Fibroblast of upper back skin (primary cell): ENCODE measurements at places on chromosomes 3 and 15.

DNA sequence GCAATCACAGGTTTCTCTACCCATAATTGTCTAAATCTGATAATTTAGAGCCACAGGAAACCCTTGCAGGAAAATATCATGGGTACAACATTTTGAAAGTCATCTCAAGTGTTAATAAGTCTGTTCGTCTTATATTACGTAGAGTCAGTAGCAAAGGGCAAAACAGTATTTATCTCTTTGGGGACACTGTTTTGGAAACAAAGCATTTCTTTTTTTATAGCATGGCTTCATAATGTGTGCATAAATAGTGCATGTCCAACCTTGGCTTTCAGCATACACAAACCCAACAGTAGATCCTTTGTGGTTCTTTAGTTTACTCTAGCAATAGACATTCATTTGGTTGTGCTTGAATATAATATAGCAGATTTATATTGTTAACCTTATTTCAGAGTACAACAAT lies 24.0 kb downstream of the ST3GAL6 start:
- no peak for DNase-seq

- DNase-seq: no peak
These were observed 37.6 kb downstream of the ZNF148 start for GRCh38 chr3:125337506-125337905.

DNA sequence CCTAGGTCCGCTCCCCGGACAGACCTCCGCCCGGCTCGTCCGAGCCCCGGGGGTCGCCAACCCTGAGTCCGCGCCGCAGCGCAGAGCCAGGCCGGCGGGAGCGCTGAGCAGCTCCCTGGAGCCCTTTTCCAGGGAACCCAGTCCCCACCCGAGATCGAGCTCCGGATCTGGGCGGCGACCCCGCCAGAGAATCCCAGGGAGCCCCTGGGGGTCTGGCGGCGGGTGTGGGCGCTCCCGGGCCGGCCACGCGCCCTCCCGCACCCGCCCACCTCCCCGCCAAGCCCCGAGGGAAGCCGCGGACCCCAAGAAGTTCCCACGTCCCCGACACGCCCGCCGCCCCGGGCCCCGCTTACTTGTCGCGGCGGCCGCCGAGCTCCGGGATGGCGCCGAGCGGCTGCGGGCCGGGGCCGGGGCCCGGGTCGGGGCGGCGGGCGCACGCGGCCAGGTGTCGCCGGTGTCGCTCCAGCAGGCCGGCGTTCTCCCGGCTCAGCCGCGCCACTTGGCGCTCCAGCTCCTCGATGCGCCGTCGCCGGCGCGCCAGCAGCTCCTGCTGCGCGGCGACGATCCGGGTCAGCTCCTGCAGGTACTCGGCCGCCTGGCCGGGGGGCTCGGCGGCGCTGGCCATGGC lies 137.7 kb downstream of the NUP210 start:
- DNase-seq: no peak

DNA sequence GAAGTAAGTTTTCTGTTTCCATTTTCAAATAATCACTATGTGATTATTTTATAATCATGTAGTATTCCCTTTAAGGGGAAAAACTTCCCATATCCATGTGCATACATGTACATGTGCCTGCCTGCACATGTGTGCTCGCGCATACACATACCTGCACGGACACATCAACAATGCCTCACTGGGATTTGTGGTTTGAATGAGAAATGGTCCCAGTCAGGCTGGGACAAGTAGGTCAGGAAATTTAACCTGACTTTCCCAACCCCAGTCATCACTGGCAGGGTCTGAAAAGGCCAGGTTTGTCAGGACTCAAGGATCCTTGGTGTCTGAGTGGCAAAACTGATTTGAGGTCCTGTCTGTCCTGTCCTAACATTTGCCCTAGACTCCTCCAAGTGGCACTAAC lies 109.3 kb upstream of the MRPS22 start:
- DNase-seq: no peak

GRCh38 chr3:101095693-101096430 lies 102.6 kb upstream of the ABI3BP start:
- peak; percentile 48 for DNase-seq

DNA sequence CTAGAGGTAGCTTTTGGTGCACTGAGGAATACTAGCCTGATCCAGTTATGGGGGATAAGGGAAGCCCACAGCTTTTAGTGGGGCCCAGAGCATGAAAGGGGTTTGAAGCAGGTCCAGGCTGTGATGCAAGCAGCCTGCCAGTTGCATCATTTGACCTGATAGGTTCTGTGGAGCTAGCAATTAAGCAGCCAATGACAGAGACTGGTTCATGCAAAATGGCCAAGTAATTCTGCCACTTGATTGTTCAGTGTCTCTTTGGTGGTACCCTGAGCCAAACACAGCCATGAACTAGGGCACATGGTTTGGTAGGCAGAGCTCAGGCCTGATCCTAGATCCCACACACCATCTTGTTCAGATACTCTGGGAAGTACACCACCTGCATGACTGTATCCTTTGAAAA lies 91.0 kb upstream of the PRR23C start:
- no peak for DNase-seq

- DNase-seq: no peak
These were observed 17.9 kb downstream of the CD80 start for GRCh38 chr3:119541547-119541946.

- DNase-seq: no peak
These were observed 83.9 kb downstream of the LRRK1 start for GRCh38 chr15:101003081-101003480.

GRCh38 chr3:188900421-188900951 lies 271.3 kb upstream of the TPRG1 start:
- peak; percentile 84 for DNase-seq

- no peak for DNase-seq
These were observed 587 bp downstream of the WDR49 start for GRCh38 chr3:167653155-167653554.

DNA sequence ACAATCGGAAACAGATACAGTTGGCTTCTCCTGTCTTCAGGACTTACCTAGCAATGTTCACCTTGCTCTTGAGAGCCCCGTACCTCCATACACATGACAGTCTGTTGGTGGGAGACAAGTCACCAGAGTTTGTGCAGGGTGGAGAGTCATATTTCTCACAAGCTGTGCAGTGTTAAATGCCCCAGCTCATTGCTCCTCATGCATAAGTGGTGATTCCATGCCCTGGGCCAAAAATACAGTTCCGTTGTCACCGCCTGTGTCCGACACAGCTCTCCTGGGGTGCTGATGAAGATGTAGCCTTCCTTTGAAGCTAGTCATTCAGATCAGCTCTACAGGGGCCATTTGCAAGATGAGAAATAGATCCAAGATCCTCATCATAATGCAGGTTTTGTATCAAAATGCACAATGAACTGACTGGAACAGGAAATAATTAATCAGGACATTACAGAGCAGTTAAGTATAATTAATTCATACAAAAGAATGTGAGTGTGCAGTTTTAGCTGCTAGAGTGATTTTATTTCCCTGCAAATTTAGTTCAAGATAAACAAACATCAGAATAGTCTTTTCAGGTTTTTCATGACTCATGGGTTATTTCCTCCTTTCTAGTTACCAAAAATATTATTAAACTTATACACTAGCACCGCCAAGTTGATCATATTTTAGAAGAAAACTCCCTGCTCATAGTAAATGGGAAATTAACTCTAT lies 66.5 kb downstream of the CD47 start:
- DNase-seq: no peak

- no peak for DNase-seq
These were observed 207.9 kb upstream of the SATB1 start for GRCh38 chr3:18633002-18633401.

GRCh38 chr15:91737151-91737818 lies 116.2 kb upstream of the SLCO3A1 start:
- DNase-seq: no peak

- DNase-seq: no peak
These were observed 21.5 kb upstream of the USP3 start for GRCh38 chr15:63482874-63483323.

DNA sequence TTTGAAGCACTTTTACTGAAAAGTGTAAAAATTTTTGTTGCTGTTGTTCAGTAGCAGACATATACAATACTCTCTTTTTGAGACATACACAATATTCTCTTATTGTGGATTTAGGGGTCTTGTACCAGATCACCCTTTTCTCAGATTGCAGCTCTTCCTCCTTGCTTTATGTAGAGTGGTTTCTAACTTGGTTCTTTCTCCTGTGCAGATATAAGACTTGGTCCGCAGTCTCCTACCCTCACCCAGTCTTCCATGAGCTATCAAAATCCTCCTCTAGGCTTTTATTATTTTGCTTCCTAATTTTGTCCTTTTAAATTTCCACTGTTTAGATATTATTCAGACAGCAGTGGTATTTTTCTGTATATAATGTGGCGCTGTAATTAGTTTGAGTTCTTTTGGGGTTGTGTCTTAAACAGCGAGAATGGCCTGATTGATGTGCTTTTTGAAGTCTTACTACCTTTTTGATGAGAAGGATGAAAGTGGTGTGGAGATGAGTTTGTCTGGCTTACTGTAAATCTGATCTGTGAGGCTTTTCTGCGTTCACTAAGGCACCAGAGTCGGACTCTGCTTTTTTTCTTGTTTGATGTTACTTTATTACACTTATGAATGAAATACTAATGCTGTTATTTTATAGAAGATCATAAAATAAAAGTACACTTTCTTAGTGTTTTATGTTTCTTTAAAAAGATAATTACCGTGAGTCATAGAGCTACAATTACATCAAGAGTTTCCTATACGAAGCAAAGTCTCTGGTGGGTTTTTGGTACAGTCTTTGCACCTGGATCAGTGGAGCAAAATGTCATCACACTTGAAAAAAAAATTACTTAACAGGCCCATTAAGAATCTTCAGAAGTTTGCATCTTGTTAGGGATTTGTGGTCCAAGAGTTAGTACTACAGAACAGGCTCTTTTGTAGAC lies 27.8 kb downstream of the FNDC3B start:
- no peak for DNase-seq

GRCh38 chr3:249587-250262 lies 53.2 kb downstream of the CHL1 start:
- no peak for DNase-seq

DNA sequence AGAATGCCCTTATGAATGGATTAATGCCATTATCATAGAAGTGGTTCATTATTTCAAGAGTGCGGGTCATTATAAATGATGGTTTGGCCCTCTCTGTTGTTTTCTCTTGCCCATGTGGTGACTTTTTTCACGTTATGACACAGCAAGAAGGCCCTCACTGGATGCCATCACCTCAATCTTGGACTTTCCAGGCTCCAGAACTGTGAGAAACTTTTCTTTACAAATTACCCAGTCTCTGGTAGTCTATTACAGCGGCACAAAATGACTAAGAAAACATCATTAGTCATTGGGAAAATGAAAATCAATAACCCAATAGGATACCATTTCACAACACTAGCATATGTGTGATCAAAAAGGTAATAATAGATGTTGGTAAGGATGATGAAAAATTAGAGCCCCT lies 119.0 kb upstream of the LPP start:
- DNase-seq: no peak

DNA sequence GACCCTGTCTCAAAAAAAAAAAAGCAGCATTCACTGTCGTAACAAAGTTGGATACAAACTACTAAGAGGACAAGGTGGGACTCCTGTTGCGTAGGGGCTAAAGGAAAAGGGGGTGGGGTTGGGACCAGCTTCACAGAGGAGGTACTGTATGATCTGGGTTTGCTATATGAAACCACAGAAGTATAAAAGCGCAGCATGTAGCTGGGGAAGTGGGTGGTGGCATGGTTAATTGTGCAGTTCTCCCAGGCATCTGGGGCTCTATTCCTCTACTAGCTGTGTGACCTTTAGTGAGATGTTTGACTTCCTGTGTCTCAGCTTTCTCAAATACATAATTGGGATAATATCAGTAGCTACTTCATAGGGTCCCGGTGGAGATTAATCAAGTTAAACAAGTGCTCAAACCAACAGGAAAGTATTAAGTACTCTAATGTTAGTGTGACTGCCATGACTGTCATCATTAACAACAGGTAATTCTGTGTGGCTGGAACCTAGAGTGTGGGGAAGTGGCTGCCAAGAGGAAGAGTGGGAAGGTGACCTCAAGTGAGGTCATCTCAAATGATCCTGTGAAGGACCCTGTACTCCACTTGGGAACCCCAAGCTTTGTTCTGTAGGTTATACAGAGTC lies 11.5 kb downstream of the PARP16 start:
- no peak for DNase-seq

GRCh38 chr15:78070049-78070700 lies 7.3 kb downstream of the TBC1D2B start:
- no peak for DNase-seq

DNA sequence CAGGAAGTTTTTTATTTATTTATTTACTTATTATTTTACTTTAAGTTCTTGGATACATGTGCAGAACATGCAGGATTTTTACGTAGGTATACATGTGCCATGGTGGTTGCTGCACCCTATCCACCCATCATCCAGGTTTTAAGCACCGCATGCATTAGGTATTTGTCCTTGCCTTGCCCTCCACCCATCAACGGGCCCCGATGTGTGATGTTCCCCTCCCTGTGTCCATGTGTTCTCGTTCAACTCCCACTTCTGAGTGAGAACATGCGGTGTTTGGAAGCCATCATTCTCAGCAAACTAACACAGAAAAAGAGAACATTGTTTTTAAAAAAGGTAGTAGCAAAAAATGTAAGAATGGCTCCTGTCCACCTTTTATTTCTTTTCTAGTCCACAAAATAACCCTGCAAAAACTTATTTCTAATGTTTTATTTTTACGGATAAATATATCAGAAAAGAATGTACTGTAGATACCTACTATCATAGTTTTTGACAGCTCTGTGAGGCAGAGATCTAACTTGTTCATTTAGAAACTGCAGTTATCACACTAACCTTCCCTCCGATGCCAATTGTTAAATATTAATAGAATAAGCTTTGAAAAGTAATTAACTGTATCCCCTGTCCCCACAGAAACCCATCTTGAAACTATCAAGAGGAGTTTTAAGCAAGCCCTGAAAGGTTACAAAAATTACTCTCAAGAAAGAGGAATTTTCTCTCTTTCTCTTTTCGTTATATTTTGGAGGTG lies 189.2 kb downstream of the LPP start:
- no peak for DNase-seq
